Osteocyte (in vitro differentiated cells): ENCODE measurements at places on chromosomes 4 and X. TPM values are rescaled to one million over a fixed set of nuclear protein-coding genes. Genes with fewer than 3 reads are reported as not detected.
A peak's percentile ranks its signal among the peaks of the same experiment; 100 is the strongest.

DNA sequence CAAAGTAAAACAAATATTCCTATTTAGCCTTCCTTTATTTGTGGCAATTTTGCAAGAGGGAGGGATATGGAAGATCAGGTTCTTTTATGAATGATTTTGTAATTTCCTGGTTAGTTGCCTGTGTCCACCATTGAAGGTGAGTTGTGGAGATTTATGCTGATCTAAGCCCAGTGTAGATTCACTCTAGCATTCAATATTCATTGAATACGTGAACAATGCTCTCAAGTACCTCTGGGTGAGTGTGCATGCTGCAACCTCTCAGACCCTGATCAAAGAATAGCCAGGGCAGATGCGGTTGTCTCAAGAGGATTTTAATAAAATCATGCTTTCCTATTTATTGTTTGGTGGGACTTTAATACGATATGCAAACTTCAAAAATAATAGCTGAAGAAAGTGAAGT lies 628.4 kb downstream of the SPRY1 start:
- H3K27me3 ChIP-seq: no peaks in the 10 kb centered on the region
- H3K27ac ChIP-seq: peak overlapping the region; percentile 93
- H3K4me3 ChIP-seq: peak overlapping the region; percentile 60
- no peaks in the 10 kb centered on the region for H3K36me3 ChIP-seq
- peaks cover 37% of the 10 kb centered on the region for H3K4me1 ChIP-seq

- H3K4me3 ChIP-seq: no peak overlapping the region
- H3K27me3 ChIP-seq: peaks cover 10% of the 10 kb centered on the region
- no peak overlapping the region for H3K27ac ChIP-seq
- no peaks in the 10 kb centered on the region for H3K36me3 ChIP-seq
Observed at GRCh38 chr4:88382621-88383020, 4.0 kb downstream of the HERC6 start.

DNA sequence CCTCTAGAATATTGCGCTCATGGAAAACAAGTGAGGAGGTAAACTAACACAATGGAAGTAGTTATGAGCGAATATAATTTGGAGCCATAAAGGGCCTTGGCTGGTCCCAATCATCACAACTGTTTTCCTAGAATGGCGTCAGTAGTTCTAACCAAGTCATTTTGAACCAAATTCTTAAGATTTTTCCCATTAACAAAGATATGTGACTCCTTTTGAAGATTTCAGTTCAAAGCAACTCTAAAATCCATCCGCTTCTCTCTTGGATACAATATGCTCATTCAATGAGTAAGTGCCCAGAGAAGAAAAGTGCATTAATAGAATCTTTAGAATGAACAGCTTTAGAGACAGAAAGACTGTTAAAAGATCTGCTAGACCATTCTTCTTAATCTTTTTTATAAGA lies 19.6 kb upstream of the MYOZ2 start:
- no peaks in the 10 kb centered on the region for H3K27me3 ChIP-seq
- no peak overlapping the region for H3K27ac ChIP-seq
- peaks cover 23% of the 10 kb centered on the region for H3K4me1 ChIP-seq
- no peak overlapping the region for H3K4me3 ChIP-seq
- no peak for DNase-seq
- no peaks in the 10 kb centered on the region for H3K36me3 ChIP-seq

GRCh38 chr4:67988991-67989390 lies 25.7 kb upstream of the TMPRSS11A start:
- peaks cover 17% of the 10 kb centered on the region for H3K27me3 ChIP-seq
- H3K27ac ChIP-seq: no peak overlapping the region
- H3K4me1 ChIP-seq: no peaks in the 10 kb centered on the region
- no peak for DNase-seq
- no peaks in the 10 kb centered on the region for H3K36me3 ChIP-seq
- no peak overlapping the region for H3K4me3 ChIP-seq

DNA sequence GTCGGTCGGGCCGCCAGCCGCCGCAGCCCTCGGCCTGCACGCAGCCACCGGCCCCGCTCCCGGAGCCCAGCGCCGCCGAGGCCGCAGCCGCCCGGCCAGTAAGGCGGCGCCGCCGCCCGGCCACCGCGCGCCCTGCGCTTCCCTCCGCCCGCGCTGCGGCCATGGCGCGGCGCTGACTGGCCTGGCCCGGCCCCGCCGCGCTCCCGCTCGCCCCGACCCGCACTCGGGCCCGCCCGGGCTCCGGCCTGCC lies 213 bp downstream of the NFKB1 start:
- no peak overlapping the region for H3K27ac ChIP-seq
- H3K36me3 ChIP-seq: no peaks in the 10 kb centered on the region
- peaks cover 37% of the 10 kb centered on the region for H3K4me1 ChIP-seq
- H3K27me3 ChIP-seq: no peaks in the 10 kb centered on the region

- no peaks in the 10 kb centered on the region for H3K27me3 ChIP-seq
- H3K4me1 ChIP-seq: peaks cover 19% of the 10 kb centered on the region
- no peak for DNase-seq
- no peak overlapping the region for H3K27ac ChIP-seq
- H3K4me3 ChIP-seq: no peak overlapping the region
Observed at GRCh38 chr4:183201331-183201730, 102.3 kb downstream of the WWC2 start.

- H3K27me3 ChIP-seq: no peaks in the 10 kb centered on the region
- H3K4me3 ChIP-seq: no peak overlapping the region
- no peaks in the 10 kb centered on the region for H3K36me3 ChIP-seq
- H3K27ac ChIP-seq: no peak overlapping the region
- H3K4me1 ChIP-seq: peaks cover 7% of the 10 kb centered on the region
Observed at GRCh38 chr4:15390494-15390893, 37.3 kb upstream of the C1QTNF7 start.

DNA sequence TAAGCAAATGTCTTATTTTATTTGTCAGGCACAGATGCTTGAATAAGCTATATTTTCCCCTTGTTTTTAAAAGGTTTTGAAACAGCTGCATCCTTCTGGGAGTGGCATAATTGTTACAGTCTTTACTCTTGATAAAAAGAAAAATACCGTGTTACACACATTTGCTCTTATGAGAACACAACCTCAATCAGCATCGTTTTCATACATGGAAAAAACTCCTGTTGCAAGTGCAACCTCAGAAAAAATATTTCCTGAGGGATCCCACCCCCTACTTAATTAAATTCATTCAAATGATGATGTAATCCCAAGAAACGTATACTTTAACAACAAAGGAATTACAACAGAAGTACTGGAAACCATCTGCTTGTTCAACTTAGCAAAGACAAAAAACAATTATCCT lies 58.6 kb downstream of the SMAD1 start:
- no peak overlapping the region for H3K4me3 ChIP-seq
- H3K36me3 ChIP-seq: peaks cover 24% of the 10 kb centered on the region
- peaks cover 28% of the 10 kb centered on the region for H3K4me1 ChIP-seq
- H3K27ac ChIP-seq: peak overlapping the region; percentile 9
- H3K27me3 ChIP-seq: no peaks in the 10 kb centered on the region

DNA sequence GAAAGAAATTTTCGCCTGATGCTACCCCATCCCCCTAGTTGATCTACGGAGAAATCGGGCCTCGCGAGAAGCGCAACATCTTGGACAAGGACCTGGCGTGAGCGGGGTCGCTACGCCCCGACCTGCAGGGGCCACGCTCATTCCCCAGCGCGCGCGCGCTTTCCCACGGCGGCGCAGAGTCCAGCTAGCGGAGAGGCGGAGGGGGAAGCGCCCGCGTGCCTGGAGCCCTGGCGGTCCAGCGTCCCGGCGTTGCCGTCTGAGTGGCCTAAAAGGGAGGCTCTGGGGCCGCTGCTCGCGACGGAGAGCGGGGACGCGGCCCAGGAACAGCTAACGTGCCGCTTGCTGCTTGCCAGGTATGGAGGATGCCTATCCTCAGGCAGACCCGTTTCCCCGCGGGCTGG lies 6.0 kb upstream of the SOX3 start:
- peaks cover 1% of the 10 kb centered on the region for H3K36me3 ChIP-seq
- no peak overlapping the region for H3K4me3 ChIP-seq
- peaks cover 3% of the 10 kb centered on the region for H3K4me1 ChIP-seq
- H3K27ac ChIP-seq: no peak overlapping the region
- peaks cover 55% of the 10 kb centered on the region for H3K27me3 ChIP-seq

DNA sequence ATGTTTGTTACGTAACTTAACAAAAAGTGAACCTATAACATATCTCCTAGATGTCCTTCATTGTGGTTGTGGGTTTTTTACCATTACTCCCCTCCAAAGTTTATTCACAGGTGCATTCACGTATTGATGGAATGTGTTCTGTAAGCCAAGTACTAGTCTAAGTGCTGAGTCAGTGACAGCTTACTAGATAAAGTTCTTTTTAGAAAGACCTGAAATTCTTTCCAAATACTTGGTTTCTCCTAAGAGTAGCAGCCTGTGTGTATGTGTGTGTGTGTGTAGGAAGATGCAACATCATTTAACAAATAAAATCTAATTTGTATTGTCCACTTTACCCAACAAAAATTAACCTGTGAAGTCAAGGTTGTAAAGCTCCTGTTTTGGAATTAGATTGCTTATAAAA lies 22.1 kb downstream of the NAP1L5 start:
- H3K4me3 ChIP-seq: no peak overlapping the region
- DNase-seq: no peak
- no peaks in the 10 kb centered on the region for H3K27me3 ChIP-seq
- H3K4me1 ChIP-seq: no peaks in the 10 kb centered on the region
- H3K36me3 ChIP-seq: peaks cover 30% of the 10 kb centered on the region

DNA sequence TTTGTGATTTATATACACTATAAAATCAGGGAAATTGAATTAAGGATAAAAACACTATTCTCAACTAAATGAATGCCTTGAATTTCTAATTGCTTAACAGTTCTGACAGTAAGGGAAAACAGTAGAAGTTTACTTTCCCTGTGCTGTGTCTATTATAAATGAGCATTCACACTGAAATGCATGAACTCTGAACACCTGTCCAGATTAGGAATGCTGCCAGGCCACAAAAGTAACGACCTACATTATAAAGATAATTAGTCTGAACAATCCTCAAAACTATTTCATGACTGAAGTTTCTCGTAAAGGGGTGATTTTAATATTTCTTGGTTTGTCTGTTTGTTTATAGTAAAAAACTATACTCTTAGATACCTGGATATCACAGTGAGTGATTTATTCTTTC lies 2.0 kb downstream of the NDST3 start:
- DNase-seq: no peak
- peaks cover 5% of the 10 kb centered on the region for H3K27me3 ChIP-seq
- H3K4me1 ChIP-seq: peaks cover 16% of the 10 kb centered on the region

GRCh38 chr4:6548882-6549230 lies 26.1 kb upstream of the MAN2B2 start:
- no peak overlapping the region for H3K4me3 ChIP-seq
- no peak for DNase-seq
- peaks cover 30% of the 10 kb centered on the region for H3K27me3 ChIP-seq
- no peak overlapping the region for H3K27ac ChIP-seq
- H3K4me1 ChIP-seq: no peaks in the 10 kb centered on the region

GRCh38 chrX:107467271-107467670 lies 17.8 kb downstream of the FRMPD3 start:
- H3K4me3 ChIP-seq: no peak overlapping the region
- no peak for DNase-seq
- no peak overlapping the region for H3K27ac ChIP-seq

DNA sequence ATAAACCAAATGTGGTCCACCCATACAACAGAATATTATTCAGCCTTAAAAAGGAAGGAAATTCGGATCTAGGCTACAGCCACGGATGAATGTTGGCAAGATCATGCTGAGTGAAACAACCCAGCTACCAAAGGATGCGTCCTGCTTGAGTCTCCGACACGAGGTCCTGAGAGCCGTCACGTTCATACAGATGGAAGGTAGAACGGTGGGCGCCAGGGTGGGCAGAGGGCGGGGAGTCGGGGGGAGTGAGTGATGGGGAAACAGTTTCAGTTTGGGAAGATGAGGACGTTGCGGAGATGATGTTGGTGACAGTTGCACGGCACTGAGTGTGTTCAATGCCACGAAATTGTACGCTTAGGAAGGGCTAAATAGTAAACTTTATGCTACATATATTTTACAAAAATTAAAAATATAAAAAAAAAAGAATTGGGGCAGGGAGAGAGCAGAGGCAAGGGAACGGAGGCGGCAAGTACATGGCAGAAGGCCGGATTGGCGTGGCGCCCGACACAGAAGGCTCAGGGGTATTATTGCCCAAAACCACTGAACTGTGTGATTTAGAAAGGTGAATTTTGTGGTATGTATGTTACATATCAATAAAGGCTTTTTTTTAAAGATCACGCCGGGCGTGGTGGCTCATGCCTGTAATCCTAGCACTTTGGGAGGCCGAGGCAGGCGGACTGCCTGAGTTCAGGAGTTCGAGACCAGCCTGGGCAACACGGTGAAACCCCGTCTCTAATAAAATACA lies 14.8 kb upstream of the MXD4 start:
- no peaks in the 10 kb centered on the region for H3K27me3 ChIP-seq
- no peak overlapping the region for H3K27ac ChIP-seq
- no peaks in the 10 kb centered on the region for H3K36me3 ChIP-seq
- no peak overlapping the region for H3K4me3 ChIP-seq
- DNase-seq: no peak

DNA sequence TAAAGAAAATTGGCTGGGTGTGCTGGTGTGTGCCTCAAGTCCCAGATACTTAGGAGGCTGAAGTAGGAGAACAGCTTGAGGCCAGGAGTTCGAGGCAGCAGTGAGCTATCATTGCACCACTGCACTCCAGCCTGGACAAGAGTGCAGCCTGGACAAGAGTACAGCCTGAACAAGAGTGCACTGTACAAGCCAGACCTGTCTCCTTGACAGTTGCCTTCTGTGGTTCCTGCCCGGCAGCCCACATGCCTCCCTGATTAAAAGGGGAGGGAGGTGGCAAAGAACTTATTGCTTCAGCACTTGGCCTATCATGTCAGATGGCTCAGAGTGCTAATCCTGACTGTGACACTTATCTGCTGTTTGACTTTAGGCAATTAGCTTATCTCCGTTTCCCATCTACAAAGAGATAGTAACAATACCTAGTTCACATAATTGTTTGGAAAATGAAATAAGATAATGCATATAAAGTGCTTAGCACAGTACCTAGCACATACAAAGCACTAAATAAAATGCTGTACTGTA lies 249.1 kb downstream of the DCLK2 start:
- peaks cover 15% of the 10 kb centered on the region for H3K4me1 ChIP-seq
- no peak overlapping the region for H3K27ac ChIP-seq
- no peak for DNase-seq
- H3K4me3 ChIP-seq: no peak overlapping the region
- H3K36me3 ChIP-seq: peaks cover 9% of the 10 kb centered on the region

- H3K27me3 ChIP-seq: peaks cover 17% of the 10 kb centered on the region
- DNase-seq: no peak
- no peak overlapping the region for H3K4me3 ChIP-seq
- no peak overlapping the region for H3K27ac ChIP-seq
- H3K4me1 ChIP-seq: peaks cover 6% of the 10 kb centered on the region
Observed at GRCh38 chr4:71570492-71570891, 213.4 kb downstream of the GC start.

DNA sequence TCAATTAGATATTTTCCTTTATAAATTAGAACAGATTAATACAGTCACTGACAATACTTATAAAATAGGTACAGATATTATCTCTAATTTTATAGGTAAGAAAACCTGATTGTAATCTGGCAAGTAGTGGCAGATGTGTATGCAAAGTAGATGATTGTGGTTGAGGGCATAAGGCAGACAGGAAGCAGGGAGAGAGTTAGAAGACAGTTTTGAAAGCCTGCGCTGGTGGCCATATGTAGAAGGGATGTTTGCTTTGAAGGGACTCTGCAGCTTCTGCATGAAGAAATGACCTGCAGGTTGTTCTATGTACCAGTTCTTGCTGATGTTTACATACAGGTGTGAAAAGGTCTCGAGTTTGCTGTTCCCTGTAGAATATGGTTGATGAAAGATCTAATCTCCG lies 416.3 kb upstream of the SLIT2 start:
- no peaks in the 10 kb centered on the region for H3K27me3 ChIP-seq
- H3K27ac ChIP-seq: no peak overlapping the region
- DNase-seq: no peak

ARHGEF38 gene
- total RNA-seq: not detected in 2 replicates

CHRNA9 gene
- not detected in 2 replicates for total RNA-seq

USO1 gene
- total RNA-seq: 67.6 and 69.6 TPM in 2 replicates

ETDA gene
- total RNA-seq: not detected in 2 replicates

C4orf17 gene
- total RNA-seq: not detected in 2 replicates

TIGD4 gene
- total RNA-seq: 0.18 and 0.19 TPM in 2 replicates

SPATA4 gene
- 0.76 TPM in 1 of 2 replicates, not detected in the other for total RNA-seq

RPS6KA6 gene
- total RNA-seq: 2.2 and 2.3 TPM in 2 replicates

JADE3 gene
- total RNA-seq: 11.2 and 14.0 TPM in 2 replicates

CXCR3 gene
- not detected in 2 replicates for total RNA-seq
